Adipose tissue (tissue), 3 donors: ENCODE measurements at places on chromosomes 4 and X. TPM values are rescaled to one million over a fixed set of nuclear protein-coding genes. Genes with fewer than 3 reads are reported as not detected.

The CRMP1 gene
- 0.70 TPM for polyA plus RNA-seq

The FRG1 gene
- 30.7 TPM for polyA plus RNA-seq

The CYSLTR1 gene
- 2.6 TPM for polyA plus RNA-seq

The DMRTC1 gene
- polyA plus RNA-seq: 0.48 TPM

The ELF4 gene
- 1.6 TPM for polyA plus RNA-seq

The SMIM10L2A gene
- polyA plus RNA-seq: 1.0 TPM

The CFP gene
- polyA plus RNA-seq: 1.5 TPM

The LYAR gene
- polyA plus RNA-seq: 18.4 TPM

The PABPC1L2B gene
- not detected for polyA plus RNA-seq

The GPR143 gene
- polyA plus RNA-seq: 0.12 TPM

The SOX3 gene
- not detected for polyA plus RNA-seq

The GPR34 gene
- polyA plus RNA-seq: 8.5 TPM

The GLOD5 gene
- not detected for polyA plus RNA-seq

The PDGFC gene
- 17.2 TPM for polyA plus RNA-seq

The ATOH1 gene
- polyA plus RNA-seq: not detected

The CLDN22 gene
- polyA plus RNA-seq: not detected

The STPG2 gene
- not detected for polyA plus RNA-seq

The EGFL6 gene
- 0.06 TPM for polyA plus RNA-seq

The GAB3 gene
- polyA plus RNA-seq: 0.85 TPM

The GPR82 gene
- polyA plus RNA-seq: 0.06 TPM

The TRAM1L1 gene
- 0.91 TPM for polyA plus RNA-seq

The GPM6B gene
- polyA plus RNA-seq: 2.8 TPM

The XAGE1A gene
- not detected for polyA plus RNA-seq

The CDKL5 gene
- 1.4 TPM for polyA plus RNA-seq

The FSTL5 gene
- not detected for polyA plus RNA-seq

The PRRG1 gene
- 5.4 TPM for polyA plus RNA-seq

The COL4A5 gene
- 0.43 TPM for polyA plus RNA-seq

The USP51 gene
- 0.67 TPM for polyA plus RNA-seq

The MAGED2 gene
- polyA plus RNA-seq: 67.6 TPM

The PAGE4 gene
- polyA plus RNA-seq: not detected

The INPP4B gene
- polyA plus RNA-seq: 2.9 TPM

The PPARGC1A gene
- polyA plus RNA-seq: 1.0 TPM

The GPRIN3 gene
- polyA plus RNA-seq: 1.0 TPM
